ENCODE measurements at places on chromosomes 4 and X. TPM values are rescaled to one million over a fixed set of nuclear protein-coding genes. Genes with fewer than 3 reads are reported as not detected.

DNA sequence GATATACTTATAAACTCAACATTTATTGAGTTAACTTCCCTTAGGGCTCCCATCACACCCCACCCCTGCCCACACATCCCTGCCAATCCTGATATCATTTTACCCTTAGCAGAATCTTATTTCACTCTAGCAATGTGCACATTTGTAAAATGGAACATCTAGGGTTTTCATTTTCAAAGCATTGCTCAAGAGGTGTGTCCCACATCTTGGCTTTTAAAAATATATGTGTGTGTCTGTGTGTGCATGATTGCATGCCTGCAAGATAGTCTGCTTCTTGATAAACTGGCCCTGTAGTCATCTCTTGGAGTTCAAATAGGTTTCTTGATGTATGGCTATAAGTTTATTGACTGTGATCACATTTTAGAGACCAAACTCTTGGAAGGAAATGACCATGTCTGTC is 26.4 kb upstream of the EGF start:
- DNase-seq = no peak

DNA sequence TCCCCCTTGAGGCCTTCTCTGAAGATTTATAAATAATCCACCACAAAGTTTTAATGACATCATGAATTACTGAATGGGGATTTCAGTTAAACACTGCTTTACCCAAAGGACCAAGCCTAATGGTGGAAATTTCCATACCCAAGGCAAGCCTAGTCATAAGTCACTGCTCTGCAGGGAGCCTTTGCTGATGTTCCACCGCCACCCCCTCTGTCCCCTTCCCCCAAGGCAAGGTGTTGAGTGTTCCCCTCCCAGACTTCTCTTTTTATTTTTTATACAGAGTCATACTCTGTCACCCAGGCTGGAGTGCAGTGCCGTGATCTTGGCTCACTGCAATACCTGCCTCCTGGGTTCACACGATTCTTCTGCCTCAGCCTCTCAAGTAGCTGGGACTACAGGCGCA is 76.4 kb upstream of the FUNDC1 start:
- no peak for DNase-seq

DNA sequence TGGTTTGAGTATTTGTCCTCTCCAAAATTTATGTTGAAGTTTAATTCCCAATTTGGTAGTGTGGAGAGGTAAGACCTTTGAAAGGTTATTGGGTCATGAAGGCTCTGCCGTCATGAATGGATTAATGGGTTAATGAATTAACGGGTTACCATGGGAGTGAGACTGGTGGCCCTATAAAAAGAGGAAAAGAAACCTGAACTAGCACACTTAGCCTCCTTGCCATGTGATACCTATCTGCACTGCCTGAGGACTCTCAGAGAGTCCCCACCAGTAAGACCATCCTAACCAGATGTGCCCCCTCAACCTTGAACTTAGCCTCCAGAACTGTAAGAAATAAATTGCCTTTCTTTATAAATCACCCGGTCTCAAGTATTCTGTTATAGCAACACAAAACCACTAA is 39.3 kb downstream of the PAGE1 start:
- no peak for DNase-seq

- DNase-seq = no peak
Observed at GRCh38 chrX:135114392-135114791, 5.9 kb downstream of the ETDB start.

DNA sequence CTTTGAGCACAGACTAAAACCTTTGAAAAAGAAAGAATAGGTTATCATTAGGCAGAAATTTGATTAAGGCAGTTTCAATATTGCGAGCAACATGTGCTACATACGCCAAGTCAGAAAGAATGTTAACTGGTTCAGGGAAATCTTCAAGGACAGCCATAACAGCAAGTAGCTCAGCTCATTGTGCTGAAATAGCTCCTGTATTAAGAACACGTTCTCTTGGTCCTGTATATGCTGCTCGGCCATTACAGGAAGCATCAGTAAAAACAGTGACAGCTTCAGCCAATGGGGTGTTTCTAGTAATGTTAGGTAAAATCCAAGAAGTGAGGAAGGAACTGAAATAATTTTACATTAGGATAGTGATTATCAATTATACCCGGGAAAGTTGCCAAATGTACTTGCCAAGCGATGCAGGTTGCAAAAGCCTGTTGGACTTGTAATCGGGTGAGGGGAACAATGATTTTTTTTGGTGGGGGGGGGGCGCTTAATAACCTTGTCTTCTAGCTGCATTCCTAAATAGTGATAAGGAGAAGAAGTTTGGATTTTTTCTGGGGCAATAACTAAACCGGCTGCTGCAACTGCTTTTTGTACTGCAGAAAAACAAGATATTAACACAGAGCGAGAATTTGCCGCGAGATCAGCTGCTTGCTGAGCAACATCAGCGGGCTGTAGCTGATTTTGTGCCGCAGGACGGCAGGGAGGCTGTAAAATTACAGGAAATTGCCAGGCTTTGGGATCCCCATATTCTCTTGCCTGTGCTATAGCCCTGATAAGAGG is 49.4 kb upstream of the RASSF6 start:
- no peak for DNase-seq

DNA sequence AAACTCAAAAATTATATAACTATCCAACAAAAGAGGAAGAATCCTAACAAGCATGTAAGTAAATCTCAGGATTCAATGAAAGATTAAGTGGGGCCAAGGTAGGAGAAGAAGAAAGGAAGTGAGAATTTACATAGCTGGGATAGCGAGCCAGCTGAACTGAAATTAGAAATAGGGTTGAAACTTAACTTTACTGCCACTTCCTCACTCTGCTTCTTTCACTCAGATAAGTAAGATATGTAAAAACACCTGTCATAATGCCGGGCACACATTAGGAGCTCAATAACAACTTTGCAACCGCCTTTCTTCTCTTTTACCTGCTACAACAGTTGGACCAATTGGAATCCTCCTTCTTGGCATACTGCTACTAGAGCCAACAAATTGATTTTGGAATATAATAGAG is 129.4 kb downstream of the CNKSR2 start:
- no peak for DNase-seq

DNA sequence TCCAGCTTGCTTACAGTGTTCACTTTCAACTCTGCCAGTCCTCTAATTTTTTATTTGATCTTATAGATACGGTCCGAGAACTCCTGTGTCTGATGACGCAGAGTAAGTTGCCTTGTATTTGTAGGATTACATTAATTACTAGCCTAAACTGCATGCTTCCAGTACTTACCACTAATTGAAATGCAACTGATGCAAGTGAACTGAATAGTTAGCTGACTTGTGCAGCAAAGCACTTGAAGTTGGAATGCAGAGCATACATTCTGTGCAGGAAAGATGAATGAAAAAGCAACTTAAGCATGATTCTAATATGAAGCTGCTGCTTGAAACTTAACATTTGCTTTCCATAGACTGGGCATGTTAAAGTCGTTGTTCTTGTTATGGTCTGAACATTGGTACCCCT is 100.9 kb downstream of the LIMCH1 start:
- DNase-seq = no peak

DNA sequence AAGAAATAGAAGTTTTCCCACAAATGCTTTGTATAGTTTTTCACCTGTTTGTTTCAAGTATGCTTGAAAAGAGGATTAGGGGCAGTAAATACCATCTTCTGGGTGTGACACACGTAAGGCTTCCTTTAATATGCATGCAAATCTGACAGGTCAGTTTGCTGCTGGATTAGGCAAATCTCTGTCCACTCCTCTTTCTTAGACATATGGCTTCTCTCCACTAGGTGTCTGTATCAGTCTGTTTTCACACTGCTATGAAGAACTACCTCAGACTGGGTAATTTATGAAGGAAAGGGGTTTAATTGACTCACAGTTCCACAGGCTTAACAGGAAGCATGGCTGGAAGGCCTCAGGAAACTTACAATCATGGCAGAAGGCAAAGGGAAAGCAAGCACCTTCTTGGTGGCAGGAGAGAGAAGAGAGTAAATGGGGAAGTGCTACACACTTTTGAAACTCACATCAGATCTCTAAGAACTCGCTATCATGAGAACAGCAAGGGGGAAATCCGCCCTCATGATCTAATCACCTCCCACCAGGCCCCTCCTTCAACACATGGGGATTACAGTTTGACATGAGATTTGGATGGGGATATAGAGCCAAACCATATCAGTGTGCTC is 66.9 kb downstream of the TAB3 start:
- no peak for DNase-seq

GRCh38 chr4:122027203-122027602 is 75.3 kb upstream of the TRPC3 start:
- DNase-seq = no peak

DNA sequence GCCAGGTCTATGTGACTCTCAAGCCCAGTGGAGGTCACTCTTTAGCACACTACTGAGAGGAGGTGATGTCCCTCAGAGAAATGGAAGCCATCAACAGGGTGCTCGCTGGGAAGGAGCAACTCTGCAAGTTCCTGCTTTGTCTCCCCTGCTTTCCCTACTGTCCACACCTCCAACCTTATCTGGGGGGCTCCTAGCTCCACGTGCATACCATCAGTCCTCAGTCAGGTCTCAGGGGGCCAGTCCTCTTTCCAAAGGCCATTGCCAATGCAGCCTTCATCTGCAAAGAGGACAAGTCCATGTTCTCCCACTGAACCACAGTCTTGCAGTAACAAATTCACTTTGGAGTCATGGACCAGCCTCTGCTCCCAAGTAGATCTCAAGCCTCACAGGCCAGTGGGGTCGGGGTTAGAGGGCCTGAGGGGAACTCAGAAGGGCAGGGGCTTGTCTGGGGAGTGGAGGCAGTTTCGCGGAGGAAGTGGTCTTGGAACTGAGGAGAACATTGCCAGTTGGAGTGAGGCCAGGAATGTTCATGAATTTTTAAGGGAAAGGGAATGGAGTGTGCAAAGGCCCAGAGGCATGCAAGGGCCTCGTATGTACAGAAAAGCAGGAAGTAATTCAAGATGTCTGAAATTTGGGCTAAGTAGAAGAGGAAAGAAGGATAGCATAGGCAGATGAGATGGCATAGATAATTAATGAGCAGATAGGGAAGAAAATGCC is 8.9 kb downstream of the RTL5 start:
- DNase-seq = no peak

DNA sequence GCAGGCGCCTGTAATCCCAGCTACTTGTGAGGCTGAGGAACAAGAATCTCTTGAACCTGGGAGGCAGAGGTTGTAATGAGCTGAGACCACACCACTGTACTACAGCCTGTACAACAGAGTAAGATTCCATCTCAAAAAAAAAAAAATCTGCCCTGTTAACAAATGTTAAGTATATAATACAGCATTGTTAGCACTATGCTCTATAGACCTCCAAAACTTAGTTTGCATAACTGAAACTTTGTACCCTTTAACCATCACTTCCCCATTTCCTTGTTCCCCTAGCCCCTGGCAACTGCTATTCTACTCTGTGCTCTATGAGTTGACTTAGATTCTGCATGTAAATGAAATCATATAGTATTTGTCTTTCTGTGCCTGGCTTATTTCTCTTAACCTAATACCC is 76.7 kb downstream of the TAB3 start:
- DNase-seq = no peak

- no peak for DNase-seq
Observed at GRCh38 chrX:137363559-137363958, 202.4 kb upstream of the ZIC3 start.

DNA sequence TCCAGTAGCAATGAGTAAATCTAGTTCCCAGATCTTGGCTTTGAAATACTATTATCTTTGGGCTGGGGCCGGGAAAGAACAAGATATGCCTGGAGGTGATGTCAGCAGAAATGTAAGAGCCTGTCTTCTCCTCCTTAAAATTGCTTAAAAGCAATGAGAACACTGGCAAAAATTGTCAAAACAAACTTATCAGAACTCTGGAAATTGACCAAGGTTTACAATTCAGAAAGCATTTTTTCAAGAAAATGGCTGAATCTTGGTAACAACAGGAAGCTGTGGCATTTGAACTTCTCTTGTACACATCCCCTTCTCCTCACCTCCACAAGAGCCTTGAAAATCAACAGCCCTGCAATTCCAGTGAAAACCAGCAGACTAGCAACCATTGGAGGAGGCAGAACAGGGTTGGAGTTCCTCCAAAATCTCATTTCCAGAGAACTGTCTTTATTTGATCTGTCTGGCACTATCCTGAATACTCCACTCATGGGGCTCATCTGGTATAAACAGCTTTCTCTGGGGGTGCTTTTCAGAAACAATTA is 13.5 kb downstream of the TIMP1 start:
- DNase-seq = no peak

DNA sequence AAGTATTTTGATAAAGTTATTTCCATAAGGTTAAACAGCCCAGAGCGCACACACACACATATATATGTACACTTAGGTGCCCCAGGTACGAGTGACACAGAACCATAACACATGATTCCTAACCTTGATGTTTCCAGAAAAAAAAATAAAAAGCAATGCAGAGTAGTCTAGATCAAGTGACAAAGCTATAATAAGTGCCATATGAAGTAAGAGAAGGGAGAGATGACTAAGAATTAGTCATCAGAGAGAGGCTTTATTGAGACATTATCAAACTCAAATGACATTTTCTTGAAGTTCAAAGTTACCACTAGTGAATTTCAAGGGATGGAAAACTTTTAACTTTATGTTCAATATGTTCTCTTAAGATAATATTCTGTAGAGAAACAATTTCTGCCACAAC is 215.0 kb downstream of the HTR2C start:
- DNase-seq = no peak

GRCh38 chr4:68375667-68376559 is 26.0 kb upstream of the YTHDC1 start:
- DNase-seq = peak; percentile 66

GRCh38 chr4:184893801-184894571 is 68.2 kb upstream of the ACSL1 start:
- DNase-seq = no peak

GRCh38 chr4:93501244-93501643 is 327.3 kb upstream of the ATOH1 start:
- no peak for DNase-seq

GRCh38 chr4:102449751-102450352 is 51.3 kb upstream of the NFKB1 start:
- peak; percentile 78 for DNase-seq

DNA sequence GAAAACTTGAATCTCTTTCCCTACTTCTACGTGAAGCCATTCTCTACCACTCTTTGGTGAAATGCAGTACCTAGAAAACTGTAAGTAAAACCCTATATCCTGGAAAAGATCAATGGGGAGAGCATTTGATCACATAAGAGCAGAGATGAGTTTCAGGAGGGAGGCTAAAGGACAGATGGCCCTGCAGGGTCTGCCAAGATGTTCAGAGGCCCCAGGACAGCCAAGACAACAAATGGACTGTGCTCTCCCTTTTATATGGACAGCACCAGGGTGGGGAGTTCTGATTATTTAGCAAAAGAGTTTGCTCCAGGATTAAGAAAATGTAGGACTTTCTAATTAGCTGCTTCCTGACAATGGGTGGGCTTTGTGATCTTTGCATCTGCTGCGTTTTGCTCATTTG is 101.7 kb downstream of the DCK start:
- DNase-seq = no peak

GRCh38 chr4:148944136-148944838 is 502.1 kb upstream of the NR3C2 start:
- DNase-seq = no peak

Gene BTC
- total RNA-seq = 0.21 TPM

Gene SPACA5
- not detected for total RNA-seq

Gene HSD17B11
- 25.1 TPM for total RNA-seq

Gene DDIT4L
- 9.6 TPM for total RNA-seq

Gene TGIF2LX
- not detected for total RNA-seq

Gene NSG1
- 0.27 TPM for total RNA-seq

Gene GALNTL6
- 0.36 TPM for total RNA-seq

Gene FRAS1
- total RNA-seq = 21.0 TPM

Data from myocyte (in vitro differentiated cells).